ENCODE measurements at places on chromosomes 7 and 10.

DNA sequence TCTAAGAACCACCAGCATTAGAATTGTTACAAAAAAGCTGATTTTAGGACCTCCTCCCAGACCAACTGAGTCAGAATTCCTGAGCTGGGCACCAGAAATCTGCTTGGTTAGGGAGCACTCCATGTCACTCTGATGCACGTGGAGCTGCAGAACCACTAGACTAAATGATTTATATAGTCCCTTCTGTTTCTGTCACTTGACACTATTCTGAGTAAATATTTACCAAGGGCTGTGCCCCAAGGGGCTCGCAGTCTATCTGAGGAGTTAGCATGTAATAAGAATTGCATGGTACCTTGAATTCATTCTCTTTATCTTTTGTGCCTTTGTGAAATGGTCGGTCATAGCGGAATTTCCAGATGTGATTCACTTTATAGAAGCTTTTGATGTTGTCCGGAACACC, 196.0 kb upstream of the IMMP2L start:
- H3K36me3 ChIP-seq: peaks cover 47% of the 10 kb centered on the region
- H3K27me3 ChIP-seq: no peaks in the 10 kb centered on the region
- no peak overlapping the region for H3K27ac ChIP-seq
- peaks cover 3% of the 10 kb centered on the region for H3K4me1 ChIP-seq
- H3K4me3 ChIP-seq: no peak overlapping the region

DNA sequence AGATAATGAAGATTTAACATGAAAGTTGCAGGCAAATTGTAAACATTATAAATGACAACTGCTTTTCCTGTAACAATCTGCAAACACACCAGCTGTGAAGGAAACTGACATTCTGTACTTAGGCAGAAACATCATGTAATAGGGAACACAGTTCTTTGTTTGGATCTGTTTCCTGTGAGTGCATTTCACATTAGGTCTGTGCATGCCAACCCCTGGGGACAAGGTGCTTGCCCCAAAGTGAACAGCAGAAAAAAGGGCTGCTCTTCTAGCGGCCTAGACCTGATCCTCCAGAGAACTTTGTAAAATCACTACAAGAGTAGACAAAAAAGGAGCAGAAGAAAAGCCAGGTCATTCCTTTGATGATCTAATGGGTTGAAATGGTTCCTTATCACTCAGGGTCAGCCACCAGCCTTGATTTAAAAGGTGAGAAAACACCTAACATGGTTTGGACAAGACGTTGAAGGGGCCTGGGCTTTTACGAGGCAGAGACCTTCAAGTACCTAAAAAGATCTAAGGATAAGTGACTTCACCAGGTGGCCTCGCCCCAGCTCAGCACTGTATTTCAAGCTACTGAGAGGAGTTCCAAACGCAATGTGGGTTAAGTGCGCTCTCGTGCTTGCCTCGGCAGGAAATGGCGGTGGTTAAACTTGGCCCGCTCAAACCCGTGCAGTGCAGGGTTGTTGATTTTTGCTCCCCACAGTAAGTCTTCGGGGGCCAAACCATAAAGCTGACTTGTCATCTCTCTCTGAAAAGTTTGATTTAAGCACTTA, 249.7 kb downstream of the CREB5 start:
- no peaks in the 10 kb centered on the region for H3K27me3 ChIP-seq
- H3K36me3 ChIP-seq: no peaks in the 10 kb centered on the region
- H3K4me3 ChIP-seq: no peak overlapping the region

GRCh38 chr7:94253686-94254085, 141.0 kb upstream of the COL1A2 start:
- no peak overlapping the region for H3K27ac ChIP-seq
- no peaks in the 10 kb centered on the region for H3K27me3 ChIP-seq
- H3K4me3 ChIP-seq: no peak overlapping the region
- no peaks in the 10 kb centered on the region for H3K4me1 ChIP-seq

- no peaks in the 10 kb centered on the region for H3K27me3 ChIP-seq
- H3K27ac ChIP-seq: no peak overlapping the region
- no peak overlapping the region for H3K4me3 ChIP-seq
- no peaks in the 10 kb centered on the region for H3K36me3 ChIP-seq
- DNase-seq: no peak
- H3K4me1 ChIP-seq: no peaks in the 10 kb centered on the region
Measured at GRCh38 chr7:40761762-40762560, 627.2 kb downstream of the SUGCT start.

DNA sequence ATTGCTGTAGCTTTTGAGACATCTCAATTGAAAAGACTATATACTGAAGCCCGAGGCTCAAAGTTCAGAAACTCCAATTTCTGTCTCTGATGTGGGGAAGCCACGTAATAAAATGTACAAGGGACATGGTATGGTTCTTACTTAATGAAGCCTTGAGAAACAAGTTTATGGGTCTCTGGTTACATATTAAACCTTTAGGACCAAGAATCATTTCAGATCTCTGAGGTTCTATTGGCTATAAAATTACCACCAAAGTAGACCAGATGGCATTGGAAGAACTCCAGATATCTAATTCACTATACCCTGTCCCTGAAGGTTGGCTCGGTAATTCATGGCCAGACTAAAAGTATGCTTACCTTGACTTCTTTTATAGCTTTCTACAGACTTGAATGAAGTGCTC, 23.7 kb downstream of the STAMBPL1 start:
- no peaks in the 10 kb centered on the region for H3K27me3 ChIP-seq
- H3K4me3 ChIP-seq: no peak overlapping the region
- H3K36me3 ChIP-seq: peaks cover 13% of the 10 kb centered on the region

DNA sequence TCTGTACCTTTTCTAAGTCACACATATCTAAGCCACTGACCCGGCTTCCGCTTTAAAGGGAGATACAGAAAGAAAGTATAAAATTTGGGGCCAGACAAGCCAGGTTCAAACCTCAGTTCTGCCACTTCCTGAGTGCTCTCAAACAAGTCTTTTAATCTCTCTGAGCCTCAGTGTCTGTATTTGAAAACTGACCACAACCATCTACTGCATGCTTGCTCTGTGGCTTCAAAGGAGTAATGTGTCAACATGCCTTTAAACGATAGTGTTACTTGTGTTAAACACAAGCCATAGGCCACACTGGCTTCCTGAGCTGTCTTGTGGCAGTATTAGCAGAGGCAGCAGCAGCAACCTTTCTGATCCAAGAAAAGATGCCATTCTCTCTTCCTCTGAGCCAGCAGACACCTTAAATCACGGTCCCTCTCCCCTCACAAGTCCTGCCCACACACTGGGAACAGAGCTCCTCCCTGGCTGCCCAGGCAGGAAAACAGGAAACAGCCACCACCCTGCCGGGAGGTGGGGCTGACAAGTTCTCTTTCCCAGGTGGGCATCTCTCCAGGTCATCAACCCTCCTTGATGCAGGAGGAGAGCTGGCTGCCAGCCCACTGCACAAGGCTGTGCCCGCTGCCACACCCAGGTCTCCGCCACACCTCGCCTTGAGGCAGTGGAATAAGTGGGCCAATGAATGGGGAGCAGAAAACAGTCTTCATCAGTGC, 10.7 kb downstream of the HIP1 start:
- no peak overlapping the region for H3K4me3 ChIP-seq
- peak; percentile 30 for DNase-seq
- H3K27ac ChIP-seq: peak overlapping the region; percentile 49
- H3K4me1 ChIP-seq: peaks cover 18% of the 10 kb centered on the region
- no peaks in the 10 kb centered on the region for H3K27me3 ChIP-seq

DNA sequence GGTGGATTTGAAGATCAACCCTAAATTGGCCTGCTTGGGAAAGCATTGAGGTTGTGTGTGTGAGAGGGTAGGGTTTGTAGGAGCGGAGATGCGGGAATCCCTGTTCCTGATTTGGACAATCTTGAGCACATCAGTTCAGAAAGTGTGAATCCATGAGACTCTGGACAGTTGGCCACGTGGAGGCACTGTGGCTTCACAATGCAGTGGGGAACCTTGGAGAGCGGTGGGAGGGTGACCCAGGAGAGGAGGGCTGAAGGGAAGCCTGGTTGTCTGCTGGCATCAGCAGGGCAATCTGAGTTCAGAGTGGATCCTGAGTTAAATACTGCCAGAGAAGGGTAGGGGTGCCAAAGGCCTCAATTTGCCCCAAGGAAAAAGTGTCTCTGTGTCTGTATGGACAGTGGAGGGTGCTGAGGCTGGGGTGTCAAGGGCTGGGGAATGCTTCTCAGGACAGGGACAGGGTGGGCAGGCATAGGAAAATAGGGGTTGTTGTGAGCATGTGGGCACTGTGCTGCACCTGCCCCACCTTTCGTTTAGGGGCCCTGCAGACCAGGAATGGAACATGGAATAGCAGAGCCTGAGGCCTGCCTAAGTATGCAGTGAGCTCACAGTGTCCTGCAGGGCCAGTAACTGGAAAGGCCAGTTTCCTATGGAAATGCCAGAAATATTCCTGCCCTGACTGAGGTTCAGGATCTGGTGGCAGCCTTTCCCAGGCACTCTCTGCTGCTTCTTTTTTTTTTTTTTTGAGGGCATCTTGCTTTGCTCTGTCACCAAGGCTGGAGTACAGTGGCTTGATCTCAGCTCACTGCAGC, 162.9 kb upstream of the PRSS58 start:
- no peak for DNase-seq
- H3K27ac ChIP-seq: no peak overlapping the region
- H3K36me3 ChIP-seq: no peaks in the 10 kb centered on the region

GRCh38 chr7:33701189-33701740, 204.1 kb upstream of the BMPER start:
- H3K4me3 ChIP-seq: no peak overlapping the region
- DNase-seq: no peak
- H3K27ac ChIP-seq: no peak overlapping the region
- H3K36me3 ChIP-seq: peaks cover 12% of the 10 kb centered on the region
- no peaks in the 10 kb centered on the region for H3K27me3 ChIP-seq

- H3K27me3 ChIP-seq: peaks cover 100% of the 10 kb centered on the region
- no peaks in the 10 kb centered on the region for H3K36me3 ChIP-seq
- peak; percentile 13 for DNase-seq
- H3K4me1 ChIP-seq: peaks cover 38% of the 10 kb centered on the region
Measured at GRCh38 chr7:27172823-27173510, 1.2 kb downstream of the HOXA10 start.

GRCh38 chr7:113113912-113114311, 4.4 kb downstream of the SMIM30 start:
- H3K27ac ChIP-seq: no peak overlapping the region
- H3K36me3 ChIP-seq: peaks cover 16% of the 10 kb centered on the region
- H3K4me3 ChIP-seq: no peak overlapping the region

- H3K27me3 ChIP-seq: peaks cover 4% of the 10 kb centered on the region
- H3K4me1 ChIP-seq: no peaks in the 10 kb centered on the region
- no peak overlapping the region for H3K27ac ChIP-seq
- DNase-seq: no peak
- no peaks in the 10 kb centered on the region for H3K36me3 ChIP-seq
- no peak overlapping the region for H3K4me3 ChIP-seq
Measured at GRCh38 chr7:154569916-154570315, 433.0 kb downstream of the PAXIP1 start.

DNA sequence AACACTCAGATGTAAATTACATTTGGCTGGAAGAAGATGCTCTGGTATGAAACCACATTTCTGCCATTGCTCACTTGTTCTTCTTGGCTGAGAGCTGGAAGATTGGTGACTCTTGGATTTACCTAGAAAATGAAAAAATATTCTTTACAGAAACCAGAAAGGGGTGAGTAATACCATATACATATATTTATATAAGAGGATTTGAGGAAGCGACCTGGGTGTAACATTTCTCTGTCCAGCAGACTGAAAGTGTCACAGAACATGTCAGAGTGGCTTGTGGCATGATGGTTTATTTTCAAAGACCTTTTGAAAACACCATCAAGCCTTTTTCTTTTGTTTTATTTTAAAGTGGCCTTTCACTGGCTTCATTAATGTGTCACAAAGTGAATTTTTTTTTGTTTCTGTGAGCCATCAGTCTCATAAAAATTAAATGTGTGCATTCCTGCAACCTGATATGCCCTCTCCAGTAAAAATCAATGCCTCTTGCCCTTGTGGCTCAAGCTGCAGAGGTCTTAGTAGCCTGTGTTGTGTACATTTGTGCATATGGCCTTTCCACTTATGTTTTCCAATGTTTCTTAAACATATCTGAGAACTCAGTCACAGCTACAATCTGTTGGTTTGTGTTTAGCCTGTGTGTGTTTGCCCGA, 23.5 kb downstream of the CREB5 start:
- no peak for DNase-seq
- no peak overlapping the region for H3K27ac ChIP-seq
- H3K4me3 ChIP-seq: no peak overlapping the region
- no peaks in the 10 kb centered on the region for H3K36me3 ChIP-seq
- no peaks in the 10 kb centered on the region for H3K27me3 ChIP-seq

GRCh38 chr7:51376420-51377092, 59.9 kb upstream of the COBL start:
- DNase-seq: no peak
- H3K4me3 ChIP-seq: no peak overlapping the region
- peaks cover 10% of the 10 kb centered on the region for H3K27me3 ChIP-seq
- no peak overlapping the region for H3K27ac ChIP-seq
- H3K36me3 ChIP-seq: no peaks in the 10 kb centered on the region

GRCh38 chr7:65798111-65799075, 74.5 kb upstream of the VKORC1L1 start:
- H3K4me1 ChIP-seq: no peaks in the 10 kb centered on the region
- H3K27ac ChIP-seq: no peak overlapping the region
- no peak overlapping the region for H3K4me3 ChIP-seq
- H3K27me3 ChIP-seq: no peaks in the 10 kb centered on the region
- no peaks in the 10 kb centered on the region for H3K36me3 ChIP-seq

- H3K4me3 ChIP-seq: no peak overlapping the region
- no peaks in the 10 kb centered on the region for H3K27me3 ChIP-seq
- no peak for DNase-seq
- H3K4me1 ChIP-seq: no peaks in the 10 kb centered on the region
- no peak overlapping the region for H3K27ac ChIP-seq
Measured at GRCh38 chr10:81179805-81180452, 642.2 kb downstream of the SH2D4B start.

GRCh38 chr10:127939786-127940330, 33.0 kb downstream of the PTPRE start:
- H3K4me1 ChIP-seq: peaks cover 38% of the 10 kb centered on the region
- DNase-seq: no peak
- no peaks in the 10 kb centered on the region for H3K36me3 ChIP-seq
- H3K27me3 ChIP-seq: no peaks in the 10 kb centered on the region
- H3K4me3 ChIP-seq: no peak overlapping the region
- H3K27ac ChIP-seq: no peak overlapping the region

DNA sequence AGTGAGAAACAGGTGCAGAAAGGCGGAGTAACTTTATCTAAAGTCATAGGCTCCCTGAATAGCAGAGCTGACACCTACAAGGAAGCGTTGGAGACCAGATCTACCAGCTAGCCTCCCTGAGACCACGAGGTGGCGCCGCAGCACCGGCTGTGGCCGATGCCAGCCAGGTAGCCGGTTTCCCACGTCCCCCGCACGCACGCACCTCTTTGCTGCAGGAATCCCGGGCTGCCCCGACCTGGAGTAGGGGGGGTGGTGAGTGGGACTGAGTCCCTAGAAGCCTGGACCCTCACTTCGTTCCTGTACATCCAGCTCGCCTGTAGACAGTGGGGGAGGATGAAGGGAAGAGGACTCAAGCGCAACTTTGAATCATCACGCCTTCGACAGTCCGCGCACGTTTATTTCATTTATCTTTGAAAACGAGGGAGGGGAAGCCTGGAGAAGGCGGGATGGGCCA, 3.7 kb downstream of the ELOVL3 start:
- peaks cover 40% of the 10 kb centered on the region for H3K4me1 ChIP-seq
- no peaks in the 10 kb centered on the region for H3K36me3 ChIP-seq
- no peak overlapping the region for H3K27ac ChIP-seq
- peak overlapping the region; percentile 66 for H3K4me3 ChIP-seq
- DNase-seq: peak; percentile 84

Measured in left ventricle myocardium inferior (tissue), 1 donor.